ENCODE measurements at places on chromosomes 7 and 10.

DNA sequence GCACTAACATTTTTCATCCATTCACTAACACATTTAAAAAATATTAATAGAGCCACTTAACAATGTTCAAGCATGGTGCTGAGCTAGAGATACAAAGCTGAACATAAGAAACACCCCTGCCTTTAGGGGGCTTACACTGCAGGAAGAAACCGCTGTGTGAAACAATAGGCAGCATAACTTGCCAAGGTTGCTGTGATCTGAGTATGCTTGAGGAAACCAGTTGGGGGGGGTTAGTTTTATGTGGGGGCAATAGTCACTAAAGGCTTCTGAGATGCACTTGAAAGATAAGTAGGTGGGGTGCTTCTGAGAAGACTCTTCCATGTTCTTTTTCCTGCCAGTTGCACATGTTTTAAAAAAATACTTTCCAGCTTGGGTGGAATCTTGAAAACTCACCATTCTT lies 2.8 kb downstream of the RBM17 start:
- no peak for DNase-seq

GRCh38 chr7:84549409-84549808 lies 354.8 kb upstream of the SEMA3A start:
- DNase-seq: no peak

DNA sequence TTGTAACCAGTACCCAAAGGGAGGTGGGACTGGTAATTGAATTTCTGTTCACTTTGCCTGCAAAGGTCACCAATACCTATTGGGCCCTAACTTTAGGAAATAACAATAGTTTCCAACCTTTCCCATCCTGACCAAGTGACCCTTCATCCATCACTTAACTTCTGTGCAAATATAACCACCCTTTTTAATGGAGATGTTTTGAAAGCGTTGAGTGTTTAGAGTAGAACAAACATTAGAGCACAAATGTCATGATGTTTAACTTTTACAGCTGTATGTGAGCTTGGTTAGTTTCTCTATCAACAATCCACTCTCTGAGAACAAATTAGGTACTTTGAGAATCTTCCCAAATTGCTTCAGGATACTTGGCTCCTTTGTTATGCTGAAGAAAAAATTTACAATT lies 66.4 kb downstream of the MET start:
- DNase-seq: no peak

- DNase-seq: no peak
Observed at GRCh38 chr10:125021686-125022344, 79.9 kb downstream of the ZRANB1 start.

- no peak for DNase-seq
Observed at GRCh38 chr7:30285536-30286284, 1.3 kb downstream of the ZNRF2 start.

GRCh38 chr7:178444-178843 lies 13.9 kb upstream of the FAM20C start:
- DNase-seq: no peak

- no peak for DNase-seq
Observed at GRCh38 chr10:78284381-78284780, 250.7 kb downstream of the RPS24 start.

DNA sequence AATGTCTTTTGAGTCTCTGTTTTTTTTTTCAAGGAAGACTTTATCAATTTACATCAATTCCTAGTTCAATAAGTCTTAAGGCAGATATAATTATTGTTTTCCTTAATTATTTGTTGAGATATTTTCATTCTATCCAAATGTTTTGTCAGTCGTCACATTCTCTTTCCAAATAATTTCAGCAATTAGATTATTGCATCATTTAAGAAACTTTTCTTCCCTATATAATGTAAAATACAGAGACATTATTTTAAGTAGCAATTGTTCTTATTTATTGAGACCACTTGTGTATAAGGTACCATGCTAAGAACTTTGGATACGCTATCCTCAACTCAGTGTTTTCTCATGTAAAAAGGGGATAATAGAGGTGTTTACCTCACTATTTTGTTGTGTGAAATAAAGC lies 38.1 kb upstream of the GNAT3 start:
- no peak for DNase-seq

- DNase-seq: no peak
Observed at GRCh38 chr10:46223064-46223480, 63.7 kb upstream of the ANTXRL start.

GRCh38 chr7:7443806-7444350 lies 91.8 kb downstream of the COL28A1 start:
- DNase-seq: no peak

DNA sequence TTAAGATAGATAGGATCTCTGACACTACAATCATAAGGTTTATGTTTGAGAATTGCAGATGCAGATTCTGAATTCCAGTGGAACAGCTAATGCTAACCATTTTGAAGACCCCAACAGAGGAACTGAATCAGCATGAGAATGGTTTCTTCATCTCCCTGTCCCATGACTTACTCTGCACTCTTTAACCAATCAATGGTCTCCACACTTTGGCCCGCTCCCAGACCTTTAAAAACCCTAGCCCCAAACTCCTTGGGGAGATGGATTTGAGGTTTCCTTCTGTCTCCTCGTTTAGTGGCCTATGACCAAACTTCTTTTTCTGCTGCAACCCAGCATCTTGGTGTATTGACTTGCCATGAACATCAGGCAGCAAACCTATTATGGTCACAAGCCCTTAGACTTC lies 804.9 kb downstream of the LRMDA start:
- no peak for DNase-seq

- no peak for DNase-seq
Observed at GRCh38 chr10:35993591-35994515, 351.8 kb upstream of the FZD8 start.

DNA sequence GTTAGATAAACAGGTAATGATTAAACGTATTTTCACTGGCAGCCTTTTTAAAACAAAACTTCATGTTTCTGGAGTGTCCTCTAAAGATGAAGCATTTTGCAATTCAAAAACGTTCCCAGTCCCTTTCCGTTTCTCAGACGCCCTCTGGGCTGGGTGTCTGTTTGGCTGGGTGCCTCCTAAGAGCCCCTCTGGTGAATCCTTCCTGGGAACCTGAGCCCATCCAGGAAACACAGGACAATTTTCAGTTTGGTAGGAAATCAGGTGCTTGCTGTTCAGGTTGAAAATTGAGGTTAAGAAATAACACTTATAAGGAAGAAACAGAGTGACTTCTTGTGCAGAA lies 76.7 kb downstream of the CHN2 start:
- DNase-seq: no peak

GRCh38 chr7:151895008-151895630 lies 18.2 kb upstream of the PRKAG2 start:
- DNase-seq: peak; percentile 86

Data from NCI-H187 treated with DMSO at 0.1 percent for 48 hours (cell line).